ENCODE measurements at places on chromosomes 16 and 17.
A peak's percentile ranks its signal among the peaks of the same experiment; 100 is the strongest.

- DNase-seq = no peak
Measured at GRCh38 chr16:9092978-9093344, 1.5 kb downstream of the HAPSTR1 start.

DNA sequence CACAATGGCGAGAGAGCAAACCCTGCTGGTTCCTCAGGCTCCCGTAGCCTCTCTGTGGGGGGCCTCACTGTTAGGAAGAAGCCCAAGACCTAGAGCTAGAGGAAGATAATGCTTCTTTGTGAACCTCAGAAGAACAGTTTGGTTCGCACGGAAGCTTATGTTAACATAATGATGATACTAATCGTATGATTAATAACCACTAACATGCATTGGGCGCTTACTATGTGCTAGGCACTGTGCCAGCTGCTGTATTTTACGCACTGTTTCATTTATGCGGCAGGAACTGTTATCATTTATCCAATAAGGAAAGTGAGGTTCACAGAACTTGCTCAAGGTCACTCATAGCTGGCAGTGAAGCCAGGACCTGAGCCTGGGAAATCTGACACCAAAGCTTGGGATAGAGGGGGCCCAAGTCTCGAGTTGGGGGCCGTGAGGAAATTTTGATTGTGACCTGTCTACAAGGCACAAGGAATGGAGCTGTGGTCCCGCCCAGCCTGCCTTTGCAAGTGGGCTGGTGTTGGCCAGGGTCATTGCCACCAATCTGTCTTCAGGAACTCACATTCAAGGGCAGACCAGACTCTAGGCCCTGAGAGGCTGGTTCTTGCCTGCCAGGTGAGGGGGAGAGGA lies 6.8 kb downstream of the PRCD start:
- no peak for DNase-seq

GRCh38 chr16:2194852-2195321 lies 1.5 kb downstream of the CASKIN1 start:
- DNase-seq = no peak

DNA sequence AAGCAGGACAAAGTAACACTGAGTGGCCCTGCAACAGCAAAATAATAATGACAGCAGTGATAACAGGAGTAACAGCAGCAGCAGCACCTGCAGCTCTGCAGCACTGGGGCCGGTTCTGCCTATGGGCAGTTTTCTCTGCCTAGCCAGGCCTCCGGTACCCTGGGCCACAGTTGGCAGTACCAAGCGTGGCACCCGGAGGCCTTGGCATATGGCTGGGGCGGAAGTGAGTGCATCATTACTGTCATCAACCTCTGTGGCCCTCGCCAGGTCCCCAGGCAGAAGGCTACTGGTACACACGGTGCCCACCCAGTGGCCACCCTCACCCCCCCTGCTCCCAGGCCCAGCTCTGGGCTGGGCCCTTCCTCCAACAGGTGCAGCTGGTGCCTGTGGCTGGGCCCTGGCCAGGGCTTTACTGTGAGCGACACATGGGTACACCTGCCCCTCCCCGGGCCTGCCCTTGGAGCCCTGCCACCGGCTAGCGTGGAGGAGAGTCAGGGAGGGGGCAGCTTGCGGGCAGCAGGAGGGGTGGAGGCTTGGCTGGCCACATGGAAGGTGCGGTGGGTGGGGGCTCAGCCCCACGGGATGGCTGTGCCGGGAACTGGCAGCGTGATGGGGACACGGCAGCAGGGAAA lies 3.0 kb downstream of the KCNJ12 start:
- DNase-seq = no peak

- DNase-seq = no peak
Measured at GRCh38 chr16:59341368-59341767, 607.3 kb upstream of the GOT2 start.

- no peak for DNase-seq
Measured at GRCh38 chr17:51427856-51428255, 167.5 kb downstream of the UTP18 start.

DNA sequence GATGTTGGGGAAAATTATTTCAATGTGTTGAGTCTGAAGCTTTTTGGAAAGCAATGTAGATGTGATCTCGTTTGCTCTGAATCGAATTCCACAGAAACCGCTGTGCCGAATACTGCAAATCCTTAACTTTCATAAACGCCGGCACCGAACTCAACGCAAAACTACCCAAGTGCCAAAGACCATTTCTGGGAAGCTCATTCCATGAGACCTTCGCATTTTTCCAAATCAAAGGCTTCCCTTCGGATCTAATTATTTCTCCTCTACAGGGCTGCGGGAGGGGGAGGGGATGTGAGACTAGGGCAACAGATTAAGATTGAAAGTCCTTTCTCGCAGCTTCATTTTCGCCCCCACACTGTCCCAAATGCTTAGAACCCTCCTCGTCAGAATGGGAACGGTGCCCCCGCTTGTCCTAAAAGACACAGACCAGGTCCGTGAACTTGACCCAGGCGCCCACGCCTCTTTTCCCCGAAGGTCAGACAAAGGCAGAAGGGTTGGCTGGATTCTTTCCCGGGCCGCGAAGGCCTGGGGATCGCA lies 4.0 kb downstream of the PRAC1 start:
- peak; percentile 50 for DNase-seq
